Posterior vena cava (tissue), 2 donors: ENCODE measurements at places on chromosomes 3 and 15. TPM values are rescaled to one million over a fixed set of nuclear protein-coding genes. Genes with fewer than 3 reads are reported as not detected.
A peak's percentile ranks its signal among the peaks of the same experiment; 100 is the strongest.

Gene NR1I2
- 0.19 TPM for total RNA-seq

Gene SHC4
- total RNA-seq = 9.7 TPM

Gene STAC
- total RNA-seq = 2.7 TPM

Gene GOLGA8M
- total RNA-seq = 2.2 TPM

Gene SH2D7
- not detected for total RNA-seq

GRCh38 chr3:127042634-127043033 is 59.7 kb downstream of the PLXNA1 start:
- DNase-seq = peak; percentile 77

- no peak for DNase-seq
Observed at GRCh38 chr15:35182841-35183479, 97.9 kb upstream of the NANOGP8 start.

DNA sequence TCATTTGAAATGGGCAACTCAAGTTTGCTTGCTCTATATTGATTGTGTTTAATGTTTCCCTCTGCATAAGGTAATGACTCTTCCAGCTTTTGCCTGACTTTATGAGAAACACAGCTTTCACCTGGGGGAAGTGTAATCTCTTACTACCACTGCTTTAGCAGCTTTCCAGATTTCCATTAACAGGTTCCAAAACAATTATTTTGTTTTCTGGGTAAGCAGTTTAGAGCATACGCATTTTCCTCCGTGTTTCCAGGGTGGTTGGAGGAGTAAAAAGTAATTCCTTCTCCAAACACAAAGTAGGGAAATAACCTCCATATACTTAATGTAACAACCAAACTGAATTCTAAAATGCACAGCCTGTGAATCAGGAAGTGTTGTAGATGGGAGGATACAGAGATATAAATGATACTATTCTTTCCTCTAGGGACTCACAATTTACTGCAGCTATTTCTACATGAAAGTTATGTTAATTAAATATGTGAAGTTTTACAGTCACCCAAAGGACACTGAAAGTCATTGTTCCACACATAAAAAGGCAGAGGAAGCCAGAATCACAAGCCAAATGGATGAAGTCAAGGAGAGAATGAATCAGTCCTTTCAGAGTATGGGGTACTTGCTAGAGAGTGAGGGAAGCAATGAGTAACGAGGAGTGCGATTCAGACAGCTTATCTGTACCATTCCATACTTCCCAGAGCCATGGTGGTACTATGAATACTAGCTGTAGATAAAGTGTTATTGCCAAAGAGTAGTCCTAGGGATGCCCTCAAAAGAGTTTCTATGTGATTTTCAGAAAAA is 16.6 kb downstream of the ST3GAL6 start:
- DNase-seq = no peak

DNA sequence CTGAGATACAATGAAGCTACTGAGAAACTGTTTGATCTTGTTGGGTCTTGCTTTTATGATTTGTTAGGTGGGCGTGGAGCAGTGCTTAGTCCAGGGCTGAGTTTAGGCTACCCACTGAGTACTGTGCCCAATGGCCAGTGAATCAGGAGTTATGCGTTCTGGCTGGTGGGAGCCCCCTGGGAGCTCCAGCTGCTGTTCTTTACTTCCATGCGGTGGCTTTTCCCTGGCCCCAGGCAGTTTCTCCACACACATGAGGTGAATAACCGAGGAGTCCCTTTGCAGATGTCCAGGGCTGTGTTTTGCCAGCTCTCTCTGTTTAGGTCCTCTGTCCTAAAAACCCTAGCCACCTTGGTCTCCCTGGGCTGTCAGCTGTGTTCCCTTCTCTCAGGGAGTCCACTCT is 106.5 kb downstream of the KLF13 start:
- DNase-seq = no peak

- no peak for DNase-seq
Observed at GRCh38 chr3:73342077-73342476, 280.6 kb downstream of the EBLN2 start.

DNA sequence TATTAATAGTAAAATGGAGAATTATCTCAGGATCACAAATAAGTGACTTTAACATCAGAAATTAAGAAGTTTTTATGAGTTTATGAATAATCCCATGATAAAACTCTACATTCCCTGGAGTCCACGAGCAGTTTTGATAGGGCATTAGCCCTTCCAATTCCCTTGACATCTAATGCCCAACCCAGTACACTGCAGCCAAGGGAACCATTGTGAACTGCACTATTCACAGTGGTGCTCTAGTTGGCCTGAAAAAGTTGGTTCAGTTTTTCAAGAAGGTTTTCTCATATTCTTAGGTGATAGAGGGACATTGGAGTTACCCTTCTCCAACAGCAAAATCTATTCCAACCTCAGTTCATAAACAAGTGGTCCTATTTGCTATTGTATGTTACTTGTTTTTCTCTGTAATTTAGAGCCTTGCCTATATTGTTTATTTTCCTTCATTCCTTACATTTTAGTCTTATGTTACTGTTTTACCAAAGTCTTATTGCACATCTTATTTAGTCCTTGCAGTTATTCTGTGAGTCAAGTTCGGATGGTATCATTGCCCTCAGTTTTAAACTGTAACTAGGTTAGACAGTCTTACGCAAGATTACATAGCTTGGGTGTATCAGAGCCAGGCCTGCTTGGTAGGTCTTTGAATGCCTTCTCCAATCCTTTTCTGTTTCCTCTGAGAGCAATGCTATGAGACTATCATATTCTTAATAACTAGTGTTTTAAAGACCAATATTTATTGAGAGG is 57.9 kb upstream of the SAMMSON start:
- DNase-seq = no peak

- no peak for DNase-seq
Observed at GRCh38 chr3:62169906-62170660, 203.3 kb downstream of the FEZF2 start.

DNA sequence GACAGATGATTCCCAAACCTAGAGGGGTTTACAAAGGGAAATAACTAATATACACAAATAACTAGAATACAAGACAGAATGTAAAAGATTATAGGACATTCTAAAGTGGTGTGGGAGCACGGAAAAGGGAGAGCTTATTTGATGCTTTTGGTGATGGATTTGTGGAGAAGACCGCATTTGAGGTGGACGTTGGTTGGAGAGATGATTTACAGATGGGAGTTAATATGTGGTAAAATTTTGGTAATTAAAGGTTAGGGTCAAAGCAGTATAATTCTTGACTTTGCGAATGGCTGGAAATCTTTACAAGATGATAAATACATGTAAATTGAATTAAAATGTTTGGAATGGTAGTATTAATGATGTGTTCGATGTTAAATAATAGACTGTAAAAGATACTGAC is 1.2 kb downstream of the KNL1 start:
- no peak for DNase-seq

DNA sequence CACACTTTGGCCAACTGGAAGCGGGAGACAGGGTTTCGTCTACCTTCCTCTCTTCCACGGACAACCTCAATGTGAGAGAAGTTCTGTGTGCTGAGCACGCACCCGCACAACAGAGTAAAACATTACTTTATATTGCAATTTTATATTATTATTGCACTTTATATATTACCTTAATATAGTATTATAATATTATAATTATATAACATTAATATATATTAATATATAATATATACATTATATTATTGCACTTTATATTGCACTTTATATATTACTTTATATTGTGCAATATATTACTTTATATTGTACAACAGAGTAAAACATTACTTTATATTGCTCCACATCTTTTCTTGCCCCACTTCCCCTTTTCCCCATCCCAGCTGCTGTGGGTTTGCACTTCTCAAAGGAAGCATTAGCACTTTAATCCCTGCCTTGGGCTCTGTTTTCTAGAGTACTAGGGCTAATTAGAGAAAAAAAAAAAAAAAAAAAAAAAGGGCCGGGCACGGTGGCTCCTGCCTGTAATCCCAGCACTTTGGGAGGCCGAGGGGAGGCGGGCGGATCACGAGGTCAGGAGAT is 76.4 kb upstream of the SLC4A7 start:
- DNase-seq = no peak
